ENCODE measurements at places on chromosomes 12 and 14.

GRCh38 chr14:51821822-51822221 is 38.6 kb upstream of the GNG2 start:
- no peak overlapping the region for H3K27ac ChIP-seq
- H3K4me1 ChIP-seq, result no peaks in the 10 kb centered on the region
- no peaks in the 10 kb centered on the region for H3K27me3 ChIP-seq
- H3K36me3 ChIP-seq, result no peaks in the 10 kb centered on the region
- no peak overlapping the region for H3K4me3 ChIP-seq

DNA sequence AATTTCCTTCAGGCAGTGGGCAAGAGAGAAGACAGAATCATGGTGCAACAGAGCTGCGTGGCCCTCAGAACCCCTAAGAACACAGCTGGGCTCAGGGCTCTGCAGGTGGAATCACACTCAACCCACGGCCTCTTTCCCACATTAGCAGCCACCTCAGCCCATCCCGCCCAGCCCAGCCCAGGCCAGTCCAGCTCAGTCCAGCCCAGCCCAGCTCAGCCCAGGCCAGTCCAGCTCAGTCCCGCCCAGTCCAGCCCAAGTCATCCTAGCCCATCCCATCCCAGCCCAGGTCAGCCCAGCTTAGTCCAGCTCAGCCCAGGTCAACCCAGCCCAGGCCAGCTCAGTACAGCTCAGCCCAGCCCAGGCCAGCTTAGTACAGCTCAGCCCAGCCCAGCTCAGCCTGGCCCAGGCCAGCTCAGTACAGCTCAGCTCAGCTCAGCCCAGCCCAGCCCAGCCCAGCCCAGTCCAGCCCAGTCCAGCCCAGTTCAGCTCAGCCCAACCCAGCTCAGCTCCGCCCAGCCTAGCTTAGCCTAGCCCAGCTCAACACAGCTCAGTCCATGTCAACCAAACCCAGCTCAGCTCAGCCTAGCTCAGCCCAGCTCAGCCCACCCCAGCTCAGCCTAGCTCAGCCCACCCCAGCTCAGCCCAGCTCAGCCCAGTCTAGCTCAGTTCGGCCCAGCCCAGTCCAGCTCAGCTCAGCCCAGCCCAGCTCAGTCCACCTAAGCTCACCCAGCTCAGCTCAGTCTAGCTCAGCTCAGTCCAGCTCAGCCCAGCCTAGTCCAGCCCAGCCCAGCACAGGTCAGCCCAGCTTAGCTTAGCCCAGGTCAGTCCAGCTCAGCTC is 183.1 kb downstream of the TMEM121 start:
- no peaks in the 10 kb centered on the region for H3K36me3 ChIP-seq
- no peak overlapping the region for H3K27ac ChIP-seq
- no peak for DNase-seq
- H3K4me1 ChIP-seq, result no peaks in the 10 kb centered on the region

GRCh38 chr12:86600664-86601231 is 344.6 kb upstream of the MGAT4C start:
- no peaks in the 10 kb centered on the region for H3K4me1 ChIP-seq
- H3K4me3 ChIP-seq, result no peak overlapping the region
- DNase-seq, result no peak
- H3K27ac ChIP-seq, result no peak overlapping the region

DNA sequence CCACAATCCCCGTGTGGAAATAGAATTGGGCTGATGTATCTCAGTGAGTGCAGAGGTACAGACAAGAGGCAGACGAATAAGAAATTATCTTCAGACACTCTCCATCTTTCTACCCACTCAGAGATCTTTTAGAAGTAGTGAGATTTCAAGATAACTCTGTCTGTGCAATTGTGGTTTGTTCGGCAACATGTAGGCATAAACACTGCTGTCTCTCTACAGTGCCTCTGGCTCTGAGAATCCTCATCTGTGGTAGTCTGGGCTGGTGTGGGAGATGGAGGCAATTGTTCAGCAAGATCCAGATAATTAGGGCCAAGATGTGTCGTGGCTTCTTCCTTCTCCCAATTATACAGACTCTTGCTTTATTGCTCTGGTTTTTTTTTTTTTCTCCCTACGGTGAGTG is 3.1 kb downstream of the HOXC13 start:
- no peaks in the 10 kb centered on the region for H3K4me1 ChIP-seq
- no peaks in the 10 kb centered on the region for H3K36me3 ChIP-seq
- H3K27me3 ChIP-seq, result peaks cover 100% of the 10 kb centered on the region
- no peak for DNase-seq

GRCh38 chr12:81573228-81573627 is 185.9 kb downstream of the PPFIA2 start:
- H3K27ac ChIP-seq, result no peak overlapping the region
- H3K4me3 ChIP-seq, result no peak overlapping the region
- H3K4me1 ChIP-seq, result no peaks in the 10 kb centered on the region
- H3K27me3 ChIP-seq, result no peaks in the 10 kb centered on the region

DNA sequence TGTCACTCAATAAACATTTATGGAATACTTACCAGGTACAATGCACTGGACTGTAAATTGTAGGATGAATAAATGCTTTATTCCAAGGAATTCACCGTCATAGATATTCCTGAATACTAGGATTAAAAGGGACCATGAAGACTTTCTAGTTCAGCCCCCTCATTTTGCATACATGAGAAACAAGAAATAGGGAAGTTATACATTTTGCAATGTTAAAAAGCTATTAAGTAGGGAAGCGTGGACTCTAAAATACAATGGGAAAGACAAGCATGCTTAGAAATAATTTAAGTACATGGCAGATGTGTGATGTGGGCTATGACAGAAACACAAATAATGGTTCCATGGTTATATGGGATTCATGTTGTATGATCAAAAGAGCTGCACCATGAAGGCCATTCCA is 89.4 kb upstream of the SYT10 start:
- DNase-seq, result no peak
- H3K36me3 ChIP-seq, result no peaks in the 10 kb centered on the region
- no peak overlapping the region for H3K4me3 ChIP-seq
- H3K4me1 ChIP-seq, result no peaks in the 10 kb centered on the region

DNA sequence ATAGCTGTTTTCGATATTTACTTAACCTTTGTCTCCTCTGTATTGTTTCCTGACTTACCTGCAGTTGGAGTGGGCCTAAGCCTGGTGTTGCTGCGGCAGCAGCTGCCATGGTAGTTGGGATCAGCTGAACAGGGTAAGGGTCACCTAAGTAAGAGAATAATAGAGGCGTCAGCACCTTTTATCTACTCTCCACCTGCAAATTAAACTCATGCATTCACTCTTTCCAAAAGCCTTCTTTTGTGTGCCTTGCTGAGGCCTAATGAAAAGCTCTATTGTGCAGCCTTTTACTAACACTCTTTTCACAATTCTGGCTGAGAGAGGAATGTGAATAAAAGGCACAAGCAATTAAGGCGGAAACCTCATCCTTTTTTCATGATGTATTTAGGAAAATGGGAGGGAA is 308.7 kb downstream of the SOX5 start:
- H3K4me1 ChIP-seq, result no peaks in the 10 kb centered on the region
- H3K4me3 ChIP-seq, result no peak overlapping the region
- H3K27me3 ChIP-seq, result no peaks in the 10 kb centered on the region
- DNase-seq, result no peak
- no peaks in the 10 kb centered on the region for H3K36me3 ChIP-seq

DNA sequence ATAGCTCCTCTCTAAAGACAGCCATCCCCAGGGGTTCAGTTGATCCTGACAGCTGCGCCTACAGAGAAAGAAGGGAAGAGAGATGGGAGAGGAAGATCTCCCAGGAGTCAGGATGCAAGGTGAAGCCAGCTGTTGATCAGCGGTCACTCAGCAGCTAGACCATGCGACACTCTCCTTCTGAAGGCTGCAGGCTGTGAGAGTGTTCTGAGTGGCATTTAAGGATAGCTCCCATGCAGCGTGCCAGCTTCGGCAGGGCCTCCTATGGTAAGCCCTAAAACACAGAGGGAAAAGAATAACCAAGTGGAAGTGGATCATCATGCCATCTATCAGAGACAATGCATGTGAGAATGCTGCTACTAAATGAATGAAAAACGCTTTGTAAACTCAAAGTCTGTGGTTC is 197.9 kb upstream of the NUDT4 start:
- no peak overlapping the region for H3K27ac ChIP-seq
- H3K4me1 ChIP-seq, result peaks cover 40% of the 10 kb centered on the region

GRCh38 chr12:46154221-46154985 is 114.4 kb downstream of the SLC38A1 start:
- no peak overlapping the region for H3K27ac ChIP-seq
- H3K4me1 ChIP-seq, result no peaks in the 10 kb centered on the region
- no peaks in the 10 kb centered on the region for H3K36me3 ChIP-seq
- no peak overlapping the region for H3K4me3 ChIP-seq
- H3K27me3 ChIP-seq, result no peaks in the 10 kb centered on the region
